ENCODE measurements at places on chromosomes 12 and 14.

DNA sequence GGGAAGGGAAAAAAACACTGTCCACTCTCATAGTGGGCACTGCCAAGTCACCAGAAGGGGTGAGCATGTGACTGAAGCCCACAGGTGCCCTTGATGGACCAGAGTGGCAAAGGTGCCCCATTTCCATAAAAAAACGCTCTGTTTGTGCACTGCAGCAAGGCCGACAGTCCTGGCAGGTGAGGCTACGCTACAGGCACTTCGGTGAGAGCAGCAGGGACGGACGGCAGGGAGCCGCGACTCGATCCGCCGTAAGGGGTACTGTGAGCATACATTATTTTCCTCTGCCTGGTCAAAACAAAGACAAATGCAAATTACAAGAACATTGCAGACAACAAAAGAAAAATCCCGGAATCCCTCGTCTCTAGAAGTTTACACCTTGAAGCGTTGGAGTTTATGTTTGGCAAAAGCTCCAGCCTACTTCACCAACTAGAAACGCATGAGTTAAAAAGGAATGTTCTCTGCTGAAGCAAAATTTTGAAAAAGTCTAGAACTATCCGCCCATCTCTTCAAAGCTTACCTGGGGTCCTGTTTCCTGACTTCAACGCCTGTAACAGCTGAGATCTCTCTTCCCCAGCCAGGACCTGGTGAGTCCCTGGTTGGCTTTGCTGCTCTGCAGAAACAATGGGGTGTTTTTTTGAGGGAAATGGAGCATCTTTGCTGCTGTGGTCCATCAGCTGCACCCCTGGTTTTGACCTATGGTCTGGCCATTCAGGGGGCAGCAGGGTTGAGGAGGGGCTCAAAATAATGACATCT is 52.9 kb upstream of the RFLNA start:
- no peak for DNase-seq

GRCh38 chr12:105235281-105235731 is 668 bp downstream of the APPL2 start:
- peak; percentile 46 for DNase-seq

DNA sequence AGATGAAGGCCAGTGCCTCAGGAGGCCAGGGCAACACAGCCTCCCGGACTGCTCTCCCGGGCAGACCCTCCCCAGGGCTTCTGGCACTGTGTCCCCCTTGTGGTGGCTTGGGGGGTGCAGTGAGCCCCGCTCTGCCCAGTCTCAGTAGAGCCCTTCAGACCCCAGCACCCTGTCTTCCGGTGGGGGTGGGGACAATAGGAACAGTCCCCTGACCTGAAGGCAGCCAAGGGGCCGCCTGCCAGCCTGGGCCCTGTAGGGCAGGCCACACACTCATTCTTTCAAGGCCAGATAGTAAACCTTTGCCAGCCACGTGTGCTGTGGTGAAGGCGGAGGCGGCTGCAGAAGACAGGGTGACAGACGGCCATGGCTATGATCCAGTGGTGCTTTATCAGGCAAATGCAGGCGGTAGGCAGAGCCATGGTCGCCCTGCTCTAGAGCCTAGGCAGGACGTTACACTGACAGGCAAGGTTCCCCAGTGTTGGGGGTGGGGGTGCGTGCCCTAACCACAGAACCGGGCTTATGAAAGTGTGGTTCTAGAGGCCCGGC is 15.0 kb downstream of the ZFYVE21 start:
- no peak for DNase-seq

GRCh38 chr14:55127460-55127951 is 1.5 kb upstream of the LGALS3 start:
- no peak for DNase-seq

DNA sequence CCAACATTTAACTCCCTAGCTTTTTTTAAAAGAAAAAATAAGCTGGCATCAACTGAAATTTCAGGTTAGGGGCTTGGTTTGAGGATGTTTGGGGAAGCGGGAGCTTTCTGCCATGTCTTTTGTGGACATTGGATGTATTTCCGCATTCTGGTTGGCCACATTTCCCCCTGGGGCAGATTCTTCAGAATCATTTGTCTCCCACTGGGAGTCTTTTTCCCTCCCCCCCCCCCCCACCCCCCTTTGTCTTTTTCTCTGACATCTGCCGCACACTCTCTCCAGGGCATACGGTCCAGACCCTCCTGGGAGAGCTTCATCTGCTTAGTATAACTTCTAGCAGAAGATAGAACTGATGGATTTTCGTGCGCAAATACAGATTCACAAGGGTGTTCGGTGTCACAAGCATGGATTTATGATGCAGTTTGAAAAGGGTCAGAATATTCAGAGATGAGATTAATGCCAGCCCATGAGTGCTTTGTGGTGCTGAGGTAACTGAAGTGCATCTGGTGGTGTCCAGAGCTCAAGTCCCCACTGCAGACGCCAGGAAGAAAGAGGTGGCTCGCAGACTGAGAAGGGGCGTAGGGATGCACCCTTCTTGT is 40.2 kb downstream of the ETV6 start:
- peak; percentile 48 for DNase-seq

DNA sequence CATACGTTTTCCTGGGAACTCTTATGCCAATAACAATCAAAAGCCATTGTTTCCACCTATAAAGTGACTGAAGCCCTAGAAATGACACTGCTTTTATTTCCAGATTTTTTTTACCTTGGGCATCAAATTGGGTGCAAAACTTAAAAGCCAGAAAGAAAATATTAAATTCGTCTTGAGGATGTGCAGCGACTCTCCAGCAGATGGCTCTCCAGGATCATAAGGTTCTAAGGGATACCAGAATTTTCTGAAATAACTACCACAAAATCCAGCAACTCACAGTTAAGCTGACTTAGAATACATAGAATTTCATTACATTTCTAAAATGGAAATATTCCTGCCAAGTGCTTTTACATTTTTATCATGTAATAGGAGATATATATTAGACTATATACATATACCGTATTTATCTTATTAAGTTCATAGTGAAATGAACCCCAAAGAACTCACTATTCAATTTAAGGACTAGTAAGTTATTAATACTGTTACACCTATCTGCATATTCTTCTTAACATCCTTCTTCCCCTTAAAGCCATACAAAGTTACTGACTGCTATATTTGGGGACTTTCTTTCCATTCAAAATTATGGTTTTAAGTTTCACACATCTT is 44.0 kb downstream of the ARMH4 start:
- DNase-seq: peak; percentile 6

GRCh38 chr14:104420990-104421389 is 158.6 kb upstream of the C14orf180 start:
- no peak for DNase-seq

- DNase-seq: no peak
Observed at GRCh38 chr14:70555890-70556289, 21.1 kb upstream of the ADAM20 start.

DNA sequence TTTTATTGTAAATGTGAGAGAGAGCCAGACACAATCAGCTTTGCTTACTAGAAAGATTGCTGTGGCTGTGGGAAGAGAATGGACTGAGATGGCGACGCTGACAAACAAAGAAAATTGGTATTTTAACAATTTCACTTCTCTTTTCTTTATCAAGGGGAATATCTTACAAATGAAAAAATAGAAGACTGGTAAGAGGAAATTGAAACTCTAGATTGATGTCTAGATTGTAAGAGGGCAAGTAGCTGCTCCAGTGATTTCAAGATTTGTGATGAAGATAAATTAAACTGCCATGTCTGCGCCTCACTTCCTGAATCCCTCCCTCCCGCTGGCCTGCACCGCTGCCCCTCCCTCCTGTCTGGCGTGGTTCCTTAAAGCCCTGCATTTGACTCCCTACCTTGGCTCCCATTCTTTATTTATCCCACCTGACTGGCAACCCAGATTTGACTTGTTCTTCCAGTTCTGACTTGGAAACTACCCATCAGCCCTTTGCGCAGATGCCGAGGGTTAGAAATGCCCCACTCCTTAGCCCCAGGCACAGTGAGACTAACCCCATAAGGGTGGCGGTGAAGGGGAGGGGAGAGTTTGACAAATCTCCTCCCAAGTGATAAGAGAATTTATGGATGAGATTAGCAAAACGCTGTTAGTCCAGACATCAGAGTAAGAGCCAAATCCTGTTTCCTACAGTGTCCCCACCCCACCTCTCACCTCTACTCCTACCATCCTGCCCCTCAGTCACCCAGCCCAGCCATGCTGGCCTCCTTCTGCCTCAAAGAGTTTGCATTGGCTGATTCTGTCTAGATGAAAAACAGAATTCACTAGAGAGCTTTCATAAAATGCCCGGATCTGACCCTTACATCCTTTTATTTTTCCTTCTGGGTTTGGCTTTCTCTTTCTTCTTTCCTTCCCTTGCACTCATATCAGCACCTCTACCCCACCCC is 125.3 kb upstream of the ATF7IP start:
- no peak for DNase-seq

DNA sequence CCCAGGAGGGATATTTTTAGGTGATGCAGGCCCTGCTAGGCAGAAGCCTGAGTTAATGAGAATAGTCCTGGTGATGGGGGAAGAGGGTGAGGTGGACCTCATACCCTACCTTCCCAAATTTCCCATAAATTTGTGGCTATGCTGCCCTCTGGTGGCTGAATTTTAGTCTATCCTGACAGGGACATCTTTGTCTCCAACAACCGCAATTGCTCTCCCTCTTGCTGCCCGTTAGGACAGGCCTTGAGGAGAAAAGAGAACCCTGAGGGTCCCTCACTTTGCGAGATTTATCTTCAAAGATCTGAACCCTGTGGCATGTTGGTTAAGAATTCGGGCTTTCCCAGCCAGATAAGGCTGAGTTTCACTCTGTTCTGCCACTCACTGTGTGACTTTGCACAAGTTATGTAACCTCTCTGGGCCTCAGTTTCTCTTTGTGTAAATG is 9.8 kb upstream of the ZNF385A start:
- DNase-seq: peak; percentile 22

GRCh38 chr14:52266782-52267181 is 716 bp upstream of the PTGDR start:
- no peak for DNase-seq

- DNase-seq: no peak
Observed at GRCh38 chr12:101407049-101407435, 530 bp downstream of the ARL1 start.

DNA sequence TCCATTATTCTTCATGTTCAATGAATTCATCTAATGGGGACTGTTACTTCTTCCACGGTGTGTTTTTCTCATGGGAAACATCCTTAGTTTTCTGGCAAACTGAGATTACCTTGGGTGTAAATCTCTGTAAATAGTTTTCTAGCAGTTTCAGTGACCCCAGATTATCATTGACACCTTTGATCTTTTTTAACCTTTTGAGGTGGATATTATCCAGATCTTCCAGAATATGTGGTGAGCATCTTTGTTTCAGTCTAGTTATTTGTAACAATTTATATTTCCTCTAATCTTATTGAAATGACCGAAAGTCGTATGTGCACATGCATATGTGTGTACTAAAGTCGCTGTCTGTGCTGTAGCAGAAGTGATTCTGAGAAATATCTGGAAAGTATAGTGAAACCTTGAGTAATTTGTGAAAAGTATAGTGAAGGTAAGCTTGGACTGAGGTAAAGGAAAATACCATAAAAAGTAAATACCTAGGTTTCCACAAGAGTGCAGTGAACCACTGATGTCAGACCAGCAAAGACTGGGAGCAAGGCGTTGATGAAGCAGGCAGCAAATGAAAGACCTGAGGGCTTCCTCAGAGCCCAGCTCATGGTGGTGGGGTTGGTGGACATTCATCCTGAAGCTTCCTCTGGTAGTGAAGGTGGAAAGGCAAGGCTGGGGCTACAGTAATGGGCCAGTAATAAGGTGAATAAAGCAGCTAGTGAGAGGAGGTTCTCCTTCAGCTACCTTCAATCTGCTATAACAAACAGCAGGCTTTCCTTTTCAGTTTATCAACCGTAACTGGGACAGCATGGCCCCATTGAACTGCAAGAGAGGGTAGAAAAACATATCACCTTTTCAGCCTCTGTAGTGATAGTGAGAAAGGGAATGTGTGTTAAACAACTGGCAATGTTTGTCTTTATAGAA is 480.2 kb upstream of the FBXO33 start:
- DNase-seq: no peak

DNA sequence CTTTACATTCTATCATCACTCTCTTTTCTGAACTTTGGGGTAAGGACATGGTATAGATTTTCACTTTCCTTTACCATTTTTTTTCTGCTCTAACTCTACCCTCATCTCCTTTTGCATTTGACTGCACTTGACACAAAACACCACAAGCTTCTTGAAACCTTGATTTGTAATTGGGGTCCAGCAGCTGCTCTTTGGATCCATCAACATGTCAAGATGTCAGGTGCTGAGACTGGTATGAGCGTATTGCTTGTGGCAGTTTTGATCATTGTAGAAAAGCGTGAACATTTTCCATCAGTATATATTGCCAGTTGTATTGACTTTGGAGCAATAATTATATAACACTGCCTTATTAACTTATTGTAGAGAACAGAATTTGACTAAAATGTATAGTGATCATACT is 838.6 kb downstream of the TRHDE start:
- DNase-seq: no peak

GRCh38 chr14:94373708-94374107 is 14.7 kb downstream of the SERPINA1 start:
- no peak for DNase-seq

DNA sequence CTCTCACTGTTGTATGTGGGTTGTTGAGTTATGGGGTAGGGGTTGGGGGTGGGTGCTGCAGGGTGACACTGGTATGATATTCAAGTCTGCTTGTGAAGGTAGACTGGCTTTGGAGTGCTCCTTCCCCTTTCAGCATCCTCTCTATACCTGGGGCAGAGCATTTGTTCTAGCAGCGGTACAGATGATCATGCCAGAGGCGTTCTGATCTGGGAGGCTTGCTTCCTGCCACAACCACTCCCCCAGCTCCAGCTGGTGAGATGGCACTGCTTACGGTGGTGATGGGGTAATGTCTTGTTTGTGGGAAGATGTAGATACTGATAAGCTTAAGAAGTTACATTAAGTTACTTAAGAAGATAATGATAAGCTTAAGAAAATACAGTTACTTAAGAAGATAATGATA is 131.8 kb downstream of the ERC1 start:
- no peak for DNase-seq

DNA sequence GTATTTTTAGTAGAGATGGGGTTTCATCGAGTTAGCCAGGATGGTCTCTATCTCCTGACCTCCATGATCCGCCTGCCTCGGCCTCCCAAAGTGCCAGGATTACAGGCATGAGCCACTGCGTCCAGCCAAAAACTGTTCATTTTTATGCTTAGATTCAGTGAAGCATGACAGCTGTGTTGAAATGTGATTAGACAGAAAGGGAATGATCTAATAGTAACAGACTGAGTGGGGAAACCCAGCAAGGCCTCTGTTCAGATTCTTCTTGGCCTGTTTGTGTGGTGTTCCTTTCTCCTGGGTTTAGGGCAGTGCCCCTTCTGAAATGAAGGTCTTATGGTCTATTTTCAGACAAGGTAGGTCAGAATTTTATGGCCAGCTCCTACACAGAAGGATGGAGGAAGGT is 11.8 kb upstream of the ABCD4 start:
- DNase-seq: no peak

GRCh38 chr14:54675236-54676128 is 108.6 kb downstream of the SAMD4A start:
- DNase-seq: no peak

GRCh38 chr12:75505706-75506312 is 5.6 kb downstream of the KRR1 start:
- DNase-seq: no peak

Data from NCI-H187 (cell line).